ENCODE measurements at places on chromosomes 4 and X. TPM values are rescaled to one million over a fixed set of nuclear protein-coding genes. Genes with fewer than 3 reads are reported as not detected.

HSFX1 gene
- total RNA-seq, result 0.25 TPM

SCRG1 gene
- not detected for total RNA-seq

DGAT2L6 gene
- total RNA-seq, result not detected

TNIP3 gene
- 0.10 TPM for total RNA-seq

IL9R gene
- total RNA-seq, result not detected

DNA sequence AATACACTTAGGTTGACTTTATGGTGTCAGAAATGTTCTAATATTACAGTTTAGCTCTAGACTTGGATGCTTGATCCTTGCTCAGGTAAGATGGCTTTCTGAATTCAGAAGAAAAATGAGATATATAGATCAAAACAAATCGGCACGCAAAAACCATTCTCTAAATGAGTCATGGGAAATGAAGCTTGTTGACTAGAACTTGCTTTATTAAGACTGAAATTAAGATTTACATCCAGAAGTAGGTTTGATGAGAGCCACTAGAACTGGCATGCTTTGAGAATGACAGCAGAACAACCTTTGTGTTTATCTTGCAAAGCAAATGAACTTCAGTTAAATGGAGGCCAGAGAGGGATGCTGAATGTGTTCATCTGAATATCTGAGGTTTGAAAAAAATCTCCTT is 304.9 kb upstream of the KLF3 start:
- no peak for DNase-seq

INTU gene
- 3.1 TPM for total RNA-seq

- no peak for DNase-seq
Measured at GRCh38 chr4:38804654-38805295, at the start of gene TLR1. Gene TLR1, minus strand, starts transcription at chr4:38804791. Its CDS starts 5,960 bp downstream, at chr4:38798831.

GRCh38 chrX:153775293-153776119 is 5.3 kb upstream of the SRPK3 start:
- no peak for DNase-seq

- DNase-seq, result no peak
Measured at GRCh38 chr4:53863736-53864365, 200.6 kb downstream of the CHIC2 start.

DNA sequence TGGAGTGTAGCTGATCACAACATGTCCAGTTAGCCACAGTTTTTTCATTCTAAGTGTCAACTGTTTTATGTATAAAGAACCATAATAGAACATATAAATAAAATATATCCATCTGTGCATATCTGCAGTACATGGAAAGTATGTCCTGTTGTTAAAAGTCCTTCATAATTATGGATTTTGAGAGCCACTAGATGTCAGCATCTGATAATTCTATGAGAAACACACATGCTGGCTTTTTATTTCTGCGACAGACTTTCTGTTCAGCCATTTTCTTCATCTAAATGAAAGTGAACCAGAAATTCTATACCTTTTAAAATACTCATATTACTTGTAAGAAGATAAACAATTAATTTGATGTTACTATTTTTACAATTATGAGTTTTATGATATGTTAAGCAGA is 251.5 kb downstream of the GPM6A start:
- DNase-seq, result peak; percentile 7

DNA sequence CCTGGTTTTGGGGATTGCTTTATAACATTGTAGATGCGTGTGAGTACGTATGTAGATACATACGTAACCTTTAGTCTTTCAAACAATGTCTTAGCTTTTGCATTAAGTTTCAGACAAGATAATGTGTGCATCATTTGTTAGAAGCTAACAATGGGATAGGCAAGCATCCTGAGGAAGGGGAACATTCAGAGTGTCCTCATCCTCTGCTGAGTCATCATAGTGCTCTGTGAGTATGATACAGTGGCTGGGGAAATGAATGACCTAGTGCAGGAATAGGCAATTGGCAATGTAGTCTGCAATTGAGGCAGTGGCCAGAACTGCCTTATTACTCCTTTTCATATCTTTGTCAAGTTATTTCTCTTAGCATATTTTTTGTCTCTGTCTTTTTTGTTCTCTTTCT is 7.3 kb downstream of the NAP1L5 start:
- no peak for DNase-seq

DNA sequence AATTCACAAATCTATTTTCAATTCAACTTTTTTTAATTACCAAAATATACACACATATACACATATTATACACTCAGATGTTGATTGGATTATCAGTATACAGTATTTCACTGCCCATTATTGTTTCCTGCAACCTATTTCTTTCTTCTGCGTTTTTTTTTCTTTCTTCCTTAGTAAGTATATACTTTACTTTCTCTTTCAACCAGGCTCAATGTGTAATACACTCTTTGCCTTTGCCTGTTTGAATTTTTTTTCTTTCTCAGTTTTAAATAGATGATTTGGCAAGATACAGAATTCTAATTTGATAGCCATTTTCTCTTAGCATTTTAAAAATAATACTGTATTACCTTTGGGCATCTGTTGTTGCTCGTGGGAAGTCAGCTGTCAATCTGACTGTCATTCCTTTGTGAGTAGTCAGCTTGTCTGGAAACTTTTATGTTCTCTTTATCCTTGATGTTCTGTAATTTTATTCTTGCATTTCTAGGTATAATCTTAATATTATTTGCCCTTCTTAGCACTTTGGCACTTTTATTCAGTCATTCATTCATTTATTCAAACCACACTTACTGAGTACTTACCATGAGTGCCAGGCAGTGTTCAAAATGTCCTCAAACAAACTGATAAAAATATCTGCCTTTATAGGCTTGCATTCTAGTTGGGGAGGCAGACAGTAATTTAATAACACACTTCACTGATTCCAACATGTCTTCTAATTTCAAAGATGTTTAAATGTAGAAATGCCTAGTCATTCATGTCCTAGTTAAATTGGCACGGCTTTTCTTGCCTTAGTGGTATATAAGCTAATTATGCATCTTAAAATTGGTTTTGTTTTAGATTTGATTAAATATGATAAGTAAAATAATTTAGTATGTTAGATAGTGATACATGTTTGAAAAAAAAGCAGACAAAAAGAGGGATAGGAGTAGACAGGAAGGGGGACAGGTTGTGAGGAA is 3.7 kb downstream of the USP38 start:
- no peak for DNase-seq

DNA sequence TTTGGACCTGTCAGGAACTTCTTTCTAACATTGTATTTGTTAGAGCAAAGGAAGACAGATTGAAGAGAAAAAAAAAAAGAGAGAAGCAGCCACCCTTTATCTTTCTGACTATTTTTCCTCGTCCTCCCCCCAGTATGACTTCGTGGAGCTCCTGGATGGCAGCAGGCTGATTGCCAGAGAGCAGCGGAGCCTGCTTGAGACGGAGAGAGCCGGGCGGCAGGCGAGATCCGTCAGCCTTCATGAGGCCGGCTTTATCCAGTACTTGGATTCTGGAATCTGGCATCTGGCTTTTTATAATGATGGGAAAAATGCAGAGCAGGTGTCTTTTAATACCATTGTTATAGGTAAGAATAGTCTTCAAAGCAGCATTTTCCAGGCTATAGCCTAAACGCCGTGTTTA is 237.7 kb downstream of the DCTD start:
- no peak for DNase-seq

- DNase-seq, result no peak
Measured at GRCh38 chr4:83591730-83592129, 55.8 kb downstream of the GPAT3 start.

DNA sequence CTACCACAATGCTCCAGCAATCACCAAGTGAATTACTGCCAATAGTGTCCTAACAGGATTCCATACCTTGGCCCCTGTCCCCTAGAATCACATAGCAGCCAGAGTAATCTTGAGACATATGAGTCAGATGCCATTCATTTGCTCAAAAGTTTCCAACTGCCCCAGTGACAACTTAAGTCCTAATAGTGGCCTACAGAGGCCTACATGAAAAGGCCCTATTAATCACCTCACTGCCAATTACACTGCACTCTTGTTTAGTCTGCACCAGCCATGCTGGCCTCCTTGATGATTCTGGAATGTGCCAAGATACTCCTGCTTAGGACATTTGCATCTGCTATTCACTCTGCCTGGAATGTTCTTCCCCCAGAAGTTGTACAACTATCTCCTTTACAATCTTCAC is 130.7 kb downstream of the NR3C2 start:
- DNase-seq, result peak; percentile 22

GRCh38 chr4:77728420-77728819 is 90.7 kb downstream of the CNOT6L start:
- DNase-seq, result no peak

DNA sequence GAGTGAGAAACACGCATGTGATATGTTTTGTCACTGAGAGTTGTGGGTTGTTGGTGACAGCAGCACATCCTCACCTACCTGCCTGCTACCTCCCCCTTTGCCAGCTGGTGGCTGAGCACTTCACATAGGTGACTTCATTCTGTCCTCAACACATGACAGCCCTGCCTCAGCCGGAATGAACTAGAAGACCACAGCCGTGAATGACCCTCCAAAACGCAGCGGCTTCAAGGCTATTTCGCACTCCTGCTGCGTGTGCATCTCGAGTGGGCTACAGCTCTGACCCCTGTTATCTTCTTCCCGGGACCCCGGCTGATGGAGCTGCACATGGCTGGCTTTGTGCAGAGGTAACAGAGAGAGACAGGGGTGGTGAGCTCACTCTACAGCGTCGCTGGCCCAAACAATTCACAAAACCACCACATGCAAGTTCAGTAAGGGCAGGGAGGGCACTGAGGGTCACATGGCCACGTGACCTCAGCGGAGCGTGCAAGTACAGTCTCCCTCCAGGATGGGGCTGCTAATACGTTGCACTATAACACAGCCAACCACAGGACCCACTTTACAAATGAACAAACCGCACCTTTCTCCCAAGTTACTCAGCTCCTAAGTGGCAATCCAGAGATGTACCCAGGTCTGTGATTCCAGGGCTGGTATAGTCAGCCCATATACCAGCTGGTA is 6.3 kb upstream of the PPP2R2C start:
- no peak for DNase-seq

CABS1 gene
- total RNA-seq, result not detected

- DNase-seq, result peak; percentile 40
Measured at GRCh38 chr4:152283801-152284470, 252.0 kb downstream of the FBXW7 start.

- DNase-seq, result peak; percentile 16
Measured at GRCh38 chrX:148535639-148536038, 35.2 kb downstream of the AFF2 start.

UGT2B17 gene
- not detected for total RNA-seq

PCSK1N gene
- 0.53 TPM for total RNA-seq

All from foreskin keratinocyte (primary cell).